CD8-positive, alpha-beta memory T cell (primary cell): ENCODE measurements at places on chromosomes 2 and 18. TPM values are rescaled to one million over a fixed set of nuclear protein-coding genes. Genes with fewer than 3 reads are reported as not detected.
A peak's percentile ranks its signal among the peaks of the same experiment; 100 is the strongest.

DNA sequence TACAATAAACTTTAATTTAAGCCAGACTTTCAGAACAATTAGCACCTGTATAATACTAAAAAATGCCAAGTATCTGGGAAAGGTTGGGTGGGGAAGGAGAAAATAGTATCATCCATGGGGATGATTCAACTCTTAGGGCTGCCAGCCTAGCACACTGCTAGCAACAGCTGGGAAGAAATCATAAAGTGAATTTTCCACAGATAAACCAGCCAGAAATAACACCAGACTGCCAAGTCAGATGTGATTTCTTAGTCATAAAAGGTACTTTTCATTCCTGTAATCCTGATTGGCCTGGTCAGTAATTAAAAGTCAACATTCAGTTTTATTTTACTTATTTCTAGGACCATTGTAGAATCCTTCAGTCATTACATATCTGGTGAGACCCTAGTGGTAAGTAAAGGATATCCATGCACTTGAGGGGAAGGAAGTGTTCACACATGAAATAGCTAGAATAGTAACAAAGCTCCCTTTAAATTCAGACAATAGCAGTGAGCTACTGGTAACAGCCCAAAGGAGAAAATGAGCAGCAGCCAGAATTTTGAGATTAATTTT is 59.4 kb downstream of the LIMS1 start:
- peak overlapping the region; percentile 25 for H3K27ac ChIP-seq
- peaks cover 12% of the 10 kb centered on the region for H3K4me1 ChIP-seq
- H3K27me3 ChIP-seq, result no peaks in the 10 kb centered on the region
- H3K36me3 ChIP-seq, result no peaks in the 10 kb centered on the region
- H3K4me3 ChIP-seq, result no peak overlapping the region

- H3K36me3 ChIP-seq, result no peaks in the 10 kb centered on the region
- DNase-seq, result no peak
- peaks cover 34% of the 10 kb centered on the region for H3K4me1 ChIP-seq
- no peak overlapping the region for H3K4me3 ChIP-seq
- no peaks in the 10 kb centered on the region for H3K27me3 ChIP-seq
- no peak overlapping the region for H3K27ac ChIP-seq
These were observed 52.6 kb downstream of the TRIP12 start for GRCh38 chr2:229869226-229869625.

Gene ADGRF3
- polyA plus RNA-seq, result 0.43 TPM

GRCh38 chr18:21327101-21327500 is 85.1 kb downstream of the GREB1L start:
- H3K4me3 ChIP-seq, result no peak overlapping the region
- H3K27ac ChIP-seq, result no peak overlapping the region
- DNase-seq, result no peak
- no peaks in the 10 kb centered on the region for H3K36me3 ChIP-seq
- H3K4me1 ChIP-seq, result no peaks in the 10 kb centered on the region

DNA sequence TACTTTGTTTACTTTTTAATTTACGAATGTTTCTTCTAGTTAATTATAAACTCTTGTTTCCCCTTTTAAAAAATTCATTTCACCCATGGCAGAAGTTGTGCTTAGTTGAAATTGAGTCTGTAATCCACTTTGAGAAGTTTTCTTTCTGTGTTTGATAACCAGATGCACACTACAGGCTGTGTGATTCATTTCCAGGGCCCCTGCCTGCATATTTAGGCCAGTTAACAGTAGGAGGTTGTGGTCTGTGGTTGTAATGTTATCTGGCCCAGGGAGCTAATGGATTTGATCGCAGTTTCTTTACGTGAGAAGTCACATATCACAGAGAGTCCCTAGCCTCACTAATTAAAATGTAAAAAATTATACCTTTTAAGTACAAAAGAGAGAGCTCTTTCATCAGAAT is 3.3 kb downstream of the CDH7 start:
- no peak for DNase-seq
- H3K27me3 ChIP-seq, result no peaks in the 10 kb centered on the region
- no peak overlapping the region for H3K4me3 ChIP-seq
- no peak overlapping the region for H3K27ac ChIP-seq
- H3K4me1 ChIP-seq, result no peaks in the 10 kb centered on the region

Gene DYNC1I2
- 27.6 TPM for polyA plus RNA-seq

- H3K4me1 ChIP-seq, result no peaks in the 10 kb centered on the region
- DNase-seq, result no peak
These were observed 14.0 kb downstream of the REEP1 start for GRCh38 chr2:86323273-86324021.
